T follicular helper cell (primary cell): ENCODE measurements at places on chromosomes 12 and 14.

DNA sequence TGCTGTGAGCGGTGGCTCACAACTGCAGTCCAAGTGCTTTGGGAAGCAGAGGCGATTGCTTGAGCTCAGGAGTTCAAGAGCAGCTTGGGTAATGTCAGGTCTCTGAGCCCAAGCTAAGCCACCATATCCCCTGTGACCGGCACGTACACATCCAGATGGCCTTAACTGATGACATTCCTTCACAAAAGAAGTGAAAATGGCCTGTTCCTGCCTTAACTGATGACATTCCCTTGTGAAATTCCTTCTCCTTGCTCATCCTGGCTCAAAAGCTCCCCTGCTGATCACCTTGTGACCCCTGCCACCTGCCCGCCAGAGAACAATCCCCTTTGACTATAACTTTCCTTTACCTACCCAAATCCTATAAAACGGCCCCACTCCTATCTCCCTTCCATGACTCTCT, 48.6 kb downstream of the SLC25A47 start:
- no peak for DNase-seq

- no peak for DNase-seq
Measured at GRCh38 chr12:132018193-132018916, 68.6 kb downstream of the EP400 start.

- DNase-seq: no peak
Measured at GRCh38 chr12:100168562-100168961, 25.9 kb upstream of the BLTP3B start.

DNA sequence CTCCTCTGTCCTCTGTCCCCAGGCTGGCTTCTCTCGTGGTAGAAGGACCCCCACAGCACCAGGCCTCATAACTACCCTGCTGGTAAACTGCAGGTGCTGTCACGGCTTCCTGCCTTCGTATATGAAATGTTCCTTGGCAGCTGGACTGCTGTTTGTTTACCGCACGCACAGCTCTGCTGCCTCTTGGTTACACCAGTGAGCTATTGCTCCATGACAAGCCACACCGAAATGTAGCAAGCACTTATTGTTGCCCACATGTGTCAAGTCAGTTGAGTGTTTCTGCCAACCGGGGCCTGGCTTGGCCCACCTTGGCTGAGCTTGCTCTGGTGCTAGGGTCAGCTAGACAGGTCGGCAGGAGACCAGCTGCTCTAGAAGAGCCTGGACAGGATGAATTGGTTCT, 21.7 kb upstream of the TCL1B start:
- no peak for DNase-seq

- no peak for DNase-seq
Measured at GRCh38 chr14:105919458-105920150, 393.2 kb downstream of the TMEM121 start.

- DNase-seq: no peak
Measured at GRCh38 chr14:22450266-22450665, 138.8 kb downstream of the DAD1 start.

GRCh38 chr14:59101476-59101875, 87.0 kb upstream of the DAAM1 start:
- DNase-seq: no peak

DNA sequence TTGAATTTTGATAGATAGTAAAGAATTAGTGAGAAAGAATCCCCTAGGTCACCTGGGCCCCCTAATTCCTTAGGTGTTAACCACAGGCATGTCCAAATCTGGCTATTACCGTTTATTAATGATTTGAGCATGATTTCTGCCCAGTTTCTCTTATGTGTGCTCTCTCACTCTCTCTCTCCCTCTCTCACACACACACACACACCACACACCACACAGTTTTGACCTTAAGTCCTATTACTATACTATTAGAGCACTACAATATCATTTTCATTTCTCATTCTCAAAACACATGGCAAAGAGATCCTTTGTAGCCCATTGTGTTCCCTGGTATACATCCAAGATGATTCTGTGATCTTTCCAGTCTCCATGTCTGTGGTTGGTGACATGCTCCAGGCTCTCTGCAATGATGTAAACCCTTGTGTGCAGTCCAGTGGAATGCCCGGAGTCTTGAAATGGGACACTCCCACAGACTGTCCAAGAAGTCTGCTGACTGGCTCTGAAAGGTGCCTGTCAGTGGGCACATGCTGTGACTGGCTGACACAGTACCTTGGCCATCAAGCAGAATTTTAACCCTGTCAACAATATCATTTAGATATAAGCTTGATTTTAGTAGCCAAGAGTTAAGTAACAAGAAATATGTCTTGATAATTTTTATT, 96.2 kb downstream of the FIGNL2 start:
- no peak for DNase-seq

DNA sequence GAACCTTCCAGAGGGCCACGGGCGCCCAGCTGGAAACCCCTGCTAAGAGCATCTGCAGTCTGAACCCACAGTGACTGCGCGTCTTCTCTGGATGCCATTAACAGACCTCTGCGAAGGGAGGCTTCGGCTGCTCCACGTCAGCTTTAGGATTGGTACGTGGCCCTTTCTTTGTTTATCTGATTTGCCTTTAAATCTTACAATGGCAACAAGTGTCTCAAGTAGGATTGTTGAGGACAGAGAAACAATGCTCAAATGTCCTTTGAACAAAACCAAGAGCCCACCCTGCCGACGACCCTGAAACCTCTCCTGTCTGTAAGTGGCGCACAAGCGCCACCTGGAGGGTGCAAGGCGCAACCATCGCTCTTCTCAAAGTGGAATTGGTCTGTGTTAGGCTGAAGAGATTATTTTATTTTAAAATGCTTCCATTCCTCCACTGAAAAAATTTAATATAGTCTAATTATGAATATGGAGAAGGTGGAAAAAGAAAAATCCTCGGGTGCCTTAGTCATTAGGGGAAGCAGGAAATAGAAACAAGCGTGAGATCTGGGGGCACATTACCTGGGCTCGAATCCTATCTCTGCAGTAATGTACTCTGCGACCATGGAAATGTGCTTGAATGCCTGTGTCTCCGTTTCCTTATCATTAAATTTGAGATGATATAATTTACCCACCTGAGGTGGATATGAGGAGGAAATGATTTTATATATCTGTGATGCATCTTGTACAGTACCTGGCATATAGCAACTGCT, 82.6 kb upstream of the PTPRB start:
- DNase-seq: no peak

GRCh38 chr12:57461276-57461916, 1.8 kb downstream of the GLI1 start:
- DNase-seq: no peak

- DNase-seq: no peak
Measured at GRCh38 chr12:108832730-108833354, 24.5 kb downstream of the SSH1 start.

DNA sequence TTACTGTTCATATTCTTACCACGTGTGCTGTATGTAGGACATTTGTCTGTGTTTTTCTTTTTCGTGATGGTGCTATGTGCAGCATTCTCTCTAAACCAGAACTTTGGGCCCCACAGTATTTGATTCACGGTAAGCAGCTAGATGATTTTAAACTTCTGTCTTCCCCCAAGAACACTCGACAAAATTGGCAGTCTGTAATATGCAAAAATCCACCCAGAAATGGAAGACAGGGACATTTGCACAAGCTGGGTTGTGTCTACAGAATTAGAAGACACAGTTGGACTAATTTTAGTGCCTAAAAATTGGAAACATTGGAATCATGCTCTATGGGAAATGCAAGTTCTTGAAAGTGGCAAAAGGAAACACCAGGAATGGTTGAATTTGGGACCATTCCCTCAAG, 24.1 kb upstream of the MED13L start:
- no peak for DNase-seq

GRCh38 chr12:1117970-1118563, 127.0 kb downstream of the ERC1 start:
- peak; percentile 58 for DNase-seq

DNA sequence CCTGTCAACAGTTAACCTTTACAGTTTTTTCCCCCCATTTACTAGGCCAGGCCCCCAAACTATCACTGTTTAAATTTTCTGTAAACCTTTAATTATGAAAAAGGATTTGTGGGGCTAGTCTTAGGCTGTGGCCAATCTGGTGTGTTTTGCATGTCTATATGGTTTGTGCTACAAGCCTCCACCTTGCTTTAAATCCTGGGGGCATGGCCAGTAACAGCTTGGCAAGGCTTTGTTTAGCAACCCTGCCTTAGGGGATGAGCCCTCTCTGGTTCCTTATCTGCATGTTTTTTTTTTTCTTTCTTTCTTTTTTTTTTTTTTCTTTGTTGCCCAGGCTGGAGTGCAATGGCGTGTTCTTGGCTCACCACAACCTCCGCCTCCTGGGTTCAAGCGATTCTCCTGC, 102.7 kb downstream of the KCNMB4 start:
- no peak for DNase-seq

DNA sequence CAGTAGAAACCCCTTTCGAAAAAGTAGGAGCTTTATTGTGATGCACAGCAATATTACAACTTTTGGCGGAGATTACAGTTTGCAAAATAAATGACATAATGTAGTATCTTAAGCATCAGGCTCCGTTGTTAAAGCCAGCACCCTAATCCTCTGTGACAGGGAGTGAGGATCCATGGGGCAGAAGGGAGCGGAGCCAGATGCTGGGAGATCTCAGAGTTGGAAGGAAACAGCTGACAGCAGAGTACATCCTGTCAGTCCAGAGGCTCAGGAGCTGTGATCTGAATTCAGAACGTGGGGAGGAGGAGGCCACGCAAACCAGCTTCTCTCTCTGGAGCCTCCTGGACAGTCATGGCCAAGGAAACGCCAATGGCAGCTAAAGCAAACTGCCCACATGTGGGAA, 55.7 kb downstream of the TMTC1 start:
- DNase-seq: no peak

GRCh38 chr14:42994051-42994736, 1387.5 kb downstream of the LRFN5 start:
- DNase-seq: no peak

- DNase-seq: no peak
Measured at GRCh38 chr12:25558586-25558985, 5.5 kb upstream of the LMNTD1 start.

GRCh38 chr12:52003016-52003550, 3.7 kb upstream of the TAMALIN start:
- DNase-seq: no peak

- no peak for DNase-seq
Measured at GRCh38 chr12:131054345-131055092, 100.8 kb downstream of the ADGRD1 start.

GRCh38 chr14:99272899-99273765, 1.1 kb upstream of the BCL11B start:
- DNase-seq: no peak

DNA sequence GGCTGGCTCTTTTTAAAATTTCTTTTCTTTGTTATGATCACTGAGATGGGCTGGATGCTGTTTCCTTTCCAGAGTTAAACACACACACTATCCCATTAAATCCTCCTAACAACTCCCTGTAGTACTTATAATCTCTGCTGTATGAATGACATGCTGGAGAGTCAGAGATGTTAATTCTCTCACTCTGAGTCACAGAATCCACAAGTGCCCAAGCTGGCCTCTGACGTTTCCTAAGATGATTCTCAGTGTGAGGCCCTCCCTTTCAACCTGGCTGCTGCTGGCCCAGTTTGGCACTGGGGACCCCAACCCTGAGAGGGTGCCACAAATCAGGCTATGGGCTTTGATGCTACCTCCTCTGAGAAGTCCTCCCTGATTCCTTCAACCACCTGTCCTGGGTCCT, 5.4 kb downstream of the NOS1 start:
- no peak for DNase-seq

DNA sequence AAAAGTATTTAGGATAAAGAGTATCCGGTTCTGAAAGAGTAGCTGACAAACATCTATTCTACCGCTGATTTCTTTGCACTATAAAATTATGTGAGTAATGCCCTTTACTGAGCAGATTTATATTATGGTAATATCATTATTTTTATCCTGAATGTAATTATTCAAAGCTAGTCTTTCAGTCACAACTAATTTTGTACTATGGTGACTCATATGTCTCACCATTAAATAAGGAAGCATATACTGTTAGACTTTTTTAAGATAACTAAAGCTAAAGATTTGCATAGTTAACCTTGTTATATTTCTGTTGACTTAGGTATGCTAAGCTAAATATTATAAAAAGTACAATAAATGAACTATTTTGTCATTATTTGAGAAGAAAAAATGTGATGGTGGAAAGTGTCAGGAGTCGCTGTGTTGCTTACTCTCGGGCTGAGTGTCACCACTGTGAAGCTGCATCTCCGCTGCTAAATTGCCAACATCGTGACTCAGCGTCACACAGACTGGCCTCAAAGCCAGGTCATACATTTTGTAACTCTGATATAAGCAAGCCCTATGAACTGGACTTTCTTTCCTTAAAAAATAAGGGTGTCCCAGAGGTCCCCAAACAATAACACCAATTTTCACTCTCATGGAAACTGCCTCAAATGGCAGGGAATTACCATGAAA, 69.1 kb upstream of the SSTR1 start:
- DNase-seq: no peak

GRCh38 chr14:79101388-79101787, 931.2 kb downstream of the NRXN3 start:
- DNase-seq: no peak

DNA sequence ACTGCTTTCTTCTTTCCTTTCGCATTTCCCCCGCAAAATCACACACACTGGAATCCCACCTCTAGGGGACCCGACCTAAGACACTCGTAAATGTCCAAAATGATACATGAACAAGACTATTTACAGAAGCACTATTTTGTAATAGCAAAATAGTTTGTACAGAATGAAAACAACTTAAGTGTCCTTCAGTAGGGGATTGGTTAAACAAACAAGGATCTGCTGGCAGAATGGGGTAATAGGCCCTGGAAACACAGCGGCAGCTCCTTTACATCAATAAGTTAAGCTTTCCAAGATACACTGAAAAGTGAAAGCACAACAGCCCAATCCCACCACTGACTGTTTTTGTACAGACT, 48.8 kb downstream of the LTBP2 start:
- DNase-seq: no peak

DNA sequence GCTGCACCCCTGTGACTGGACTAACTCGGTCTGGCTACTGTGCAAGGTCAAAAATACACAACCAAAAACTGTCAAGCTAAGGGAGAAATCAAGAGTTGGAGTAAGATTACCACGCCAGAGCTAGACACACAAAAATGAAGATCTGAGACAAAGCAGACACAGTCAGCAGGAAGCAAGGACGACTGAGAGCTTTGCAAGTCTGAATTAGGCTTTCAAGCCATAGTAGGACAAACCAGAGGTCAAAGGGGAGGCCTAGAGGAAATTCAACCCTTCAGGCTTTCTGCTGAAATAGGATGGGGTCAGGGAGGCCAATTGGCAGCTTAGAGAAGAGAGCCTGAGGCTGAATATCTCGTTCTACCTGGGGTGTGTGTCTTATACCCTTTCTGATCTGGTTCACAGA, 117.3 kb downstream of the LLPH start:
- DNase-seq: no peak
